Activated CD4-positive, alpha-beta T cell treated with anti-CD3 and anti-CD28 coated beads, Interleukin-2, amount 50 U/mL, for 4 hours (primary cell): ENCODE measurements at places on chromosomes 6 and 20.

- DNase-seq = no peak
Measured at GRCh38 chr6:128421788-128422187, 98.6 kb downstream of the PTPRK start.

DNA sequence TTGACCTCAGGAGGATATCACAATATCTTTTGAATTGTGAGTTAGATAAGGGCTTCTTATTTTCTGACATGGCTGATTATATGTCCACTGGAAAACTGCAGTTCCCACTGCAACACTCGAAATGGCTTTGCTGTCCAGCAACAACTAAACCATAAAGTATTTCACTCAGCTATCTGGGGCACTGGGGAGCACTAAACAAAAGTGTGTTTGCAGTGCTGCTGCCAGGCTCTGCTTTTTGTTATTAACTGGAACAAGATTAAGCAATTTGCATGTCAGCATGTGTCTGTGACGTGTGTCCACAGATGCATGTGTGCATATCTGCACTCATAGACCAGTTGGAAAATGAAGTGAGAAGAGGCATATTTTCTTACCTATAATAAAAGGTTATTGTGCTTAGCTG is 107.8 kb upstream of the CCN2 start:
- DNase-seq = no peak

- no peak for DNase-seq
Measured at GRCh38 chr6:167685654-167686053, 141.1 kb upstream of the AFDN start.

GRCh38 chr6:133487174-133487573 is 246.0 kb downstream of the EYA4 start:
- DNase-seq = no peak

- DNase-seq = no peak
Measured at GRCh38 chr20:17500826-17501225, 30.4 kb downstream of the BFSP1 start.

DNA sequence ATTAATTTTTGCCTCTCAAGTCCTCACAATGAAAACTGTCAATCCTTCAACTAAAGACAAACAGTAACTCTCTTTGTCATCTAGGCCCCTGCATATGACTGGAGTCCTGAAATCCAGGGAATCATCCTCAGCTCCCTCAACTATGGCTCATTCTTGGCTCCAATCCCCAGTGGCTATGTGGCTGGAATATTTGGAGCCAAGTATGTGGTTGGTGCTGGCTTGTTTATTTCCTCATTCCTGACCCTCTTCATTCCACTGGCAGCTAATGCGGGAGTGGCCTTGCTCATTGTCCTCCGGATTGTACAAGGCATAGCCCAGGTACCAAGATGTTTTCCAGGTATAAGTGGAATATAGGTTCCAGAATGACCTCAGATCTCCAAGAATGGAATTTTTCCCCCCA is 15.4 kb downstream of the SLC17A4 start:
- no peak for DNase-seq
